NCI-H774 (cell line): ENCODE measurements at places on chromosomes 4 and X.

GRCh38 chr4:155265113-155265512 is 56.7 kb downstream of the NPY2R start:
- no peak for DNase-seq

DNA sequence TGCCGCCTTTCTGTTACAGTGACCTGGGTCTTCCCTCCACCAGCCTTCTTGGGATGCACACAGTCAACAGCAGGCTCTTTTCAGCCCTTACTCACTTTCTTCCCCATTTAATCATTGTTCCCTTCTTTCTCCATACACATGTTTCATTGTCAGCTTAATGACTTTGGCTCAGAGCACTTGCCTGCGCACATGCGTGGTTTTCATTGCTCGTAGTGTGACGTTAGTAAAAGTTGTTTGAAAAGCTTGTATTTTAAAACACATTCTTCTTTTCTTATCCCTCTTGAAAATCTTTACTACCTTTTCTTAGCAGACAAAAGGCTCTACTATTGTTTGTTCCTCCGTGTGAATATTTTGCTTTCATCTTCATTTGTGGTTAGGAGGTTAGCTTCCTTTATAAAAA is 19.7 kb upstream of the SCOC start:
- DNase-seq, result no peak

- no peak for DNase-seq
Measured at GRCh38 chr4:37892641-37893040, 1.8 kb downstream of the TBC1D1 start.

DNA sequence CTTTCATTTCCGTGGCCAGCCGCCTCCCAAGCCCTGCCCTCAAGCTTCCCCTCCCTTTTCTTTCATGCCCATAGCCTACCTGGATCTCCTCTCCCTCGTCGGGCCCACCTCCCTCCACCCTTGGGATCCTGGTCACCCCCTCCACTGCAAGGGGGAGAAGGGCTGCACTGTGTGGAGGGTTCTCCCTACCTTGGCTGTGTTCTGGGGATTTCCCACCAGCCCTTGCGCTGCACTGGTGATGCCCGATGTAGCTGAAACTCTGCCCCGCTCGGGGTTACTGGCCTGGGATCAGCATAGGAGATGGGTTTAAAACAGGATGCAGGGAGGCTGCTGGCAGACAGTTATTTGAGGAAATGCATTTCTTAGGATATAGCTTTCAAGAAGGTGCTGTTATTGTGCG is 128.9 kb downstream of the TBL1X start:
- no peak for DNase-seq

DNA sequence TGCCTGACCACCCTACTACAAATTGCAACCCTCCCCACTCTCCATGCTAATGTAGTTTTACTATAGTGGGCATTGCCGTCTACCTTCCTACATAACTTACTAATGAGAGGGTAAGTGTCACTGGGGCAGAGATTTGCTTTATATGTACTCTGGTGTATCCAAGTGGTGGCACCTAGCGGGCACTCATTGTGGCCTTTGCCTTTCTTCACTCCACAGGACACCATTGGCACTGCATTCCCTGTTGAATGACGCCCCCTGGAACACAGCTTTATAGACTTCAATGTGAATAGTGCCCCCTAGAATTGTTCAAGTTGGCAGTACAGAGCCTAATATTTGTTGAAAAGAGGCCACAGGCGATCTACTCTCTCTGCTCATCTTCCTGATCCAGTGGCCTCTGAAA is 215.8 kb downstream of the MID1IP1 start:
- no peak for DNase-seq

- DNase-seq, result no peak
Measured at GRCh38 chr4:119014658-119015057, 121.0 kb upstream of the MYOZ2 start.

DNA sequence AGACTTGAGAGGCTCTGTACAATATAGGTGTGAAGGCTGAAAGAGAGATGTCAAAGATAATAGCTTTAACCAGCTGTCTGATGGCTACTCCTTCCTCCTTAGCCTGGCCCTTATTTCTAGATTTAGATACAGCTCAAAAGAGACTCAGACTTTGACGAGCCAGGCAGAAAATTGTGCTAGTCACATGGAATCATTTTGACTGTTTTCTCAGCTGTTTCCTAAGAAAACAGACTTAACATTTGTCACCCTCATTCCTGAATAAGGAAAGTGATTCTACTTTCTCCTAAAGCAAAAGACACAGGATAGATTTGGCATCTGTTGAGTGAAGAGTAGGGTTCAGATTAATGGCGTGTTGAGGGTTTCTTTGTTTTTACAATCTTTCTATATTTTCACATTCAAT is 340.7 kb downstream of the DHX15 start:
- DNase-seq, result no peak
